ENCODE measurements at places on chromosomes 16 and 17. TPM values are rescaled to one million over a fixed set of nuclear protein-coding genes. Genes with fewer than 3 reads are reported as not detected.

DNA sequence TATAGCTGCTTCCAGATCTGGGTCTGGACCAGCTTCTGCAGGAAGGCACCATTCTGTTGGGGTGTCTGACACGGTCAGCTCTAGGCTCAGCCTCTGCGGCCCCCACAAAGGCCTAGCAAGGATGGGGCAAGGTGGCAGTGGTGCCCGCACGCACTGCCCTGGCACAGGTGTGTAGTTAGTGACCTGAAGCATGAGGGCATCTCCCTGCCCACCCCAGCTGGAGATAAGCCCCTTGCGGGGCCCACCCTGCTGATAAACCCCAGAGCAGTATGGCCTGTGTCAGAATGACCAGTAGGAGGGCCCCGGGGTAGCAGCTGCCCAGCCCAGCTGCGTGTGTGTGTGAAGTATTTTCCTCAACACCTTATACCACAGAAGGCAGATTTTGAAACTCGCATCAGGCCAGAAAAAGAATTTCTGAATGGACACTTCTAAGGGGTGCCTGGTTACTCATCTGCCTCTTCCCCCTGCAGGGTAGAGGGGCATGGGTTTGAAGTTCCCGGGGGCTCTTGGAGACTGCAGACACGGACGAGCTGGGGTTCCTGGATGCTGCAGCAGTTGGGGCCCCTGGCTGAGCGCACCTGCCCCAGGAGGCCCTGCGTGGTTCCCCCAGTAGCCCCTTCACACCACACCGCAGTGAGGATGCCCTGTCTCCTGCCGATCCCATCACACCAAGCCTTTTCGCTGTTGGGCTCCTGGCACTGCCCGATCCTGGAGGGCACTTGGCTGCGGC is 4.5 kb downstream of the ARHGDIA start:
- DNase-seq: no peak

The PPP1R27 gene
- total RNA-seq: not detected

DNA sequence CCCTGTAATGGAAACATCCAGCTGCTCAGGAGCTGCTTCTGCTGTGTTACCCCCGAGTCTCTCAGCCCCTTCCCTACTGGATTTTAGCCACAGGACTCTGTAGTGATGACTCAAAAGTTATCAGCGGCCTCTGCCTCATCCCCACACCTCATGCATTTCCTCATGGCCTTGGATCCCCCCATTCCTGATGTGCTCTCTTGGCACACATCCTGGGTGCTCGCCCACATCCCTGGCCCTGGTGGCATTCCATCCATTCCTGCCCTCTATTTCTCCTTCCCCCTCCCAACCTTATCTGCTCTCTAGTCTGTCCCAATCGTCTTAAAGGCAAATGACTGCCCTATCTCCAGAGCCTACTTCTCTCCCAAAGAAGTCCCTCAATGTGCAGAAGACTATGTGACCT is 24.6 kb downstream of the MARF1 start:
- no peak for DNase-seq

DNA sequence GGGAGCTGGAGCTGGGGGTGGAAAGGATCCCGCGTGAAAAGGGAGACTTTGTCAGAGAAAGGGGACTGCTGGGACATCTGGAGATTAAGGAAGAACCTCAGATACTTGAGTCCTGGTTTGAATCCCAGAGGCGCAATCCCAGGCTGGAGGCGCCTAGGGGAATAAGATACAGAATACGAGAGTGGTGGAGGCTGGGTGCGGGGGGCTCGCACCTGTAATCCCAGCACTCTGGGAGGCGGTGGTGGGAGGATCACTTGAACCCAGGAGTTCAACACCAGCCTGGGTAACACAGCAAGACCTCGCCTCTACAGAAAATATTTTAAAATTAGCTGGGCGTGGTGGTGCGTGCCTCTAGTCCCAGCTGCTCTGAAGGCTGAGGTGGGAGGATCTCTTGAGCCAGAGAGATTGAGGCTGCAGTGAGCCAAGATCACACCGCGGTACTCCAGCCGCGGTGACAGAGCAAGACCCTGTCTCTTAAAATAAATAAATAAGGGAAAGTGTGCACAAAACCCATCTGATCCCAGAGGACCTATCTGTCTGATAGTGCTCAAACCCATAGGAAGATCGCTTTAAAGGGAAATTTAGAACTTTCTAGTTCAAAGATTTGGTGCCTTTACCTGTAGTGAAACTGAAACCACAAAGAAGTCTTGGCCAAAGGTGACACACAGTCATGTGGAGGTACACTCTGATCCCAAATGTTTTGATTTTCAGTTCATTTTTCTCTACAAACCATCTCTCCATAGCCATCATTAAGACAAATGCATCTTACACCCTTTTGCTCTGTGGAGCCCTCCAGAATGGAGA is 617 bp upstream of the SCRN2 start:
- DNase-seq: no peak

The GCGR gene
- 9.3 TPM for total RNA-seq

GRCh38 chr17:45013021-45013997 is 38.1 kb downstream of the DCAKD start:
- DNase-seq: no peak

DNA sequence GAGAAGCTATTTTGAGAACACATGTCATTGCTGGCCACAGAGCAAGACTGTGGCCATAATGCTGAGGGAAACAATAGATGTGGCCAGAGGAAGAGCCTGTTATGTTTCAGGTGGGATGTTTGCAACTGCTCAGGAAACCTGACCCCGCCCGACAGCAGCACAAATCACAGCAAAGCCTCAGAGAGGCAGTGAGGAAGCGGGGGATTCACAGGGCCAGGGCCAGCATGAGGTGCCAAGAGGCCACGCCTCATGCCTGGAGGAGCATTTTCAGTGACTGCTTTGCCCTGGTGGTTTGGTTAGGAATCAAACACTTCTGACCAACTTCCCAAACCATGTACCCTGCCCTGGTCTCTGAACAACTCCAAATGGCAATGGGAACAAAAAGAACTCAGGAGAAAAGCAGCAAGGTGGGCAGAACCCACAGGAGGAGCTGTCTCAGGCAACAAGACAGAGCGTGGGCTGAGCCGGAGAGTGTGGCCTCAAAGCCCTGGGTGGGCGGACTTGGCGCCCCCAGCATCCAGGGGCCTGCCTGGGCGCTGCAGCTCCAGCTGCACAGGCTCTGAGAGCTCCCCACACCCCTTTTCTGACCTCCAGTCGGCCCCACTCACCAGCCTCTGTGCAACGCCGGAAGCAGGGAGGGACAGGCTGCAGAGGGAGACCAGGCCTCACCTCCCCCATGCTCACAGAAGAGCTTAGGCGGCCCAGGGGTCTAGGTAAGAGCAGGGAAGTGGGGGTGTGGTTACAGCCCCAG is 20.6 kb downstream of the HIC1 start:
- DNase-seq: no peak

The SLC35G6 gene
- not detected for total RNA-seq

GRCh38 chr16:8808613-8809353 is 11.1 kb downstream of the PMM2 start:
- no peak for DNase-seq

- DNase-seq: no peak
Measured at GRCh38 chr16:84239141-84239769, 557 bp downstream of the KCNG4 start.

GRCh38 chr16:28136751-28137434 is 73.4 kb upstream of the GSG1L start:
- DNase-seq: no peak

- peak; percentile 73 for DNase-seq
Measured at GRCh38 chr17:21129023-21129681, 2.4 kb downstream of the DHRS7B start.

- DNase-seq: peak; percentile 89
Measured at GRCh38 chr17:48545022-48545375, at the start of gene HOXB2. Gene HOXB2, minus strand, starts transcription at chr17:48545109. Its CDS starts 198 bp downstream, at chr17:48544911.

The HSPB9 gene
- total RNA-seq: not detected

DNA sequence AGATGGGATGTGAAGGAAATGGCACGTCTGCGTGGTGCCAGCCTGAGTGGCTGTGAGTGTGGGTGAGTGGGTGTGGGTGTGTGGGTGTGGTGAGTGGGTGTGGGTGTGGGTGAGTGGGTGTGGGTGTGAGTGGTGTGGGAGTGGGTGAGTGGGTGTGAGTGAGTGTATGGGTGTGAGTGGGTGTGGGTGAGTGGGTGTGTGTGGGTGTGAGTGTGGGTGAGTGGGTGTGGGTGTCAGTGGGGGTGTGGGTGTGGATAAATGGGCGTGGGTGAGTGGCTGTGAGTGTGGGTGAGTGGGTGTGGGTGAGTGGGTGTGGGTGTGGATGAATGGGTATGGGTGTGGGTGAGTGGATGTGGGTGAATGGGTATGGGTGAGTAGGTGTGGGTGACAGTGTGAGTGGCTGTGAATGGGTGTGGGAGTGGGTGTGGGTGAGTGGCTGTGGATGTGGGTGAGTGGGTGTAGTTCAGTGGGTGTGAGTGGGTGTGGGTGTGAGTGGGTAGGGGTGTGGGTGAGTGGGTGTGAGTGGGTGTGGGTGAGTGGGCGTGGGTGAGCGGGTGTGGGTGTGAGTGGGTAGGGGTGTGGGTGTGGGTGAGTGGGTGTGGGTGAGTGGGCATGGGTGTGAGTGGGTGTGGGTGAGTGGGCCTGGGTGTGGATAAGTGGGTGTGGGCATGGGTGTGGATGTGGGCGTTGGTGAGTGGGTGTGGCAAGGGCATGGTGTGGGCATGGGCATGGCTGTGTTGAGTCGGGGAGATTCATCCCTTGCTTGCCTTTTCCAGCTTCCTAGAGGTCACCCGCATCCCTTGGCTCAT is 80.8 kb downstream of the ZDHHC7 start:
- DNase-seq: peak; percentile 49

The KRT16 gene
- total RNA-seq: 3.1 TPM

GRCh38 chr16:75058806-75059205 is 57.8 kb downstream of the LDHD start:
- no peak for DNase-seq

- DNase-seq: no peak
Measured at GRCh38 chr16:2162676-2163118, 7.1 kb downstream of the TRAF7 start.

- DNase-seq: no peak
Measured at GRCh38 chr16:68892214-68892613, 48.9 kb downstream of the TANGO6 start.

The BCO1 gene
- 3.0 TPM for total RNA-seq

DNA sequence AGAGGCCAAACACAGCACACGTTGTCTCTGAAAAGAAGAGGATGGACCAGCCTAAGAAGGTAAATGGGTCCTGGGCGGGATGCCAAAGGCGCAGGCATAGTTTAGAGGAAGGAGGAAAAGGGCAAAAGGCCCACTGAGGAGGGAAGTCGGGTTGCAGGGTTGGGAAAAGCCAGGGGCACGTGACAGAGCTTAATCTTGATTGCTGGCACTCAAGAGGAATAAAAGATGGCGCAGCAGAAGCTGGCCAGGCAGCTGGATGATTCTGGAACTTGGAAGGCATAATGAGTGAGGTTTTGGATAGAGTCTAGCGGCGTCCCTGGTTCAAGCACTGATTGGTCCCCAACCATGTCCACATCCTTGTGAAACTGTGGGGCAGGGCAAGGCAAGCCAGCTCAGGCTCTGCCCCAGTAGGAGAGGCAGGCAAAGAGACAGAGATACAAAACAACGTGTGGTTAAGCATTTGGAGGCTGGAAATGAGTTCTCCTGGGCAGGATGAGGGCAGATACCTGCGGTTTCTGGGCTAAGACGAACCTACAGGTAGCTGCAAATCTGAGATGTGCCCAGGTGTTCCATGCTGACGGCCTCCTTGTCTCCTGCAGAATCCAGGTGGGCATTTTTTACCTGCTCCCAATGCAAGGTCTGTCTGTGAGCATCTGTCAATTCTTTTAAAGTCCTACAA is 52.7 kb upstream of the CIBAR2 start:
- peak; percentile 80 for DNase-seq

GRCh38 chr17:27403480-27404005 is 52.7 kb upstream of the KSR1 start:
- DNase-seq: no peak

GRCh38 chr16:26026709-26027450 is 335.1 kb downstream of the HS3ST4 start:
- DNase-seq: no peak

DNA sequence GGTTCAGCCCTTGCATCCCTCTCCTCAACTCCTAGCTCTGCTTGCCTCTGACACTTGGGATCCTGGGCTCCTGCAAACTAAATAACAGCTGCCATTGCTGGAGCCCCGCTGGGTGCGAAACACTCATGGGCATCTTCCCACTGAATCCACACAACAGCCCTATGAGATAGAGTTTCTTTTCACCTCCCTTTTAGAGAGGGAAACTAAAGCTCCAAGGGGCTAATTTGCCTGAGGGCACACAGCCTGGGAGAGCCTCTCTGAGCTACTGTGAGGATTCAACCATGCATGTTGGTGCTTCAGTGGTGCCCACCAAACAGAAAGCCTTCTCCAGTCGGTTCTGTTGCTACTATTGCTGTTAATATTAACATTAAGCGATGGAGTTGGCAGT is 4.0 kb downstream of the ACBD4 start:
- DNase-seq: no peak

DNA sequence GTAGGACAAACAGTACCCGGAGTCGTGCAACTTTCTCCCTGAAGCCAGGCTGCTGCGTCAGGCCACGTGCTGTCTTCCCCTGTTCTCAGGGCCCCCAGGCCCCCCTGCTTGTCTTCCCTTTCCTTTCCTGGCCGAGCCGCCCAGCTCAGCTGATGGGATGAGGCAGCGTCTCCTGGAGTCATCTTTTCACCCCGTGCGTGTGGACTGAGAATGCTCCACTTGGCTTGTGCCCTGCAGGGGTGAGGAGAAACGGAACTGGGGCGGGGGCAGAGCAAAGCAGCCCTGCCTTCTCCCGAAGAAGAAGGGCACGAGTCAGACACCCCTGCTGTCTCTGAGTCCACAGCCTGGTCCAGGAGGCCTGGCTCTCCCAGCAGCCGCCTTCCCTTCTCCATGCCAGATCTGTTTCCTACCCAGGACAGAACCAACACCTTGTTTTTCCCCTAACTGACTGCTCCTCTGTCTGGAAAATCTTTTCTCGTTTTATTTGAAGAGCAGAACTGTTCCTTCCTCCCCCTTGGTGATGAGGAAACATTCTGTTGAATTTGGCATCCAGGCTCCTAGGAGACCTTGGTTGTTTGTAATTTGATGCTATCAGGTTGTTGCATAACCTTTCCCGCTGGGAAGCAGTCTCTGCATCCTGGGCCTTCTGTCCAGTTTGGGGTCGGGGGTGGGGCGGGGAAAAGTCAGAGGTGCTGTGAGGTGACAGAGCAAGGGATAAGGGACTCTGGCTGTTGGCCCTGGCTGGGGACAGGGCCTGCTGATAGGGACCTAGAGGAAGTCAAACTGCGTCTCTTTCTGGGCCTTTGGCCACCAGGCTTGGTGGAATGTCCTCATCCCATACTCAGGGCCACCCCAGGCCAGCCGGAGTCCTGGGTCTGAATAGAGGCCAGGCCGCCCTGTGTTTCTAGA is 78.8 kb downstream of the WIPI1 start:
- peak; percentile 78 for DNase-seq

The KRT25 gene
- total RNA-seq: not detected

The RRAD gene
- 90.9 TPM for total RNA-seq

The IGF2BP1 gene
- 1.3 TPM for total RNA-seq
